ENCODE measurements at places on chromosomes 12 and 14.

DNA sequence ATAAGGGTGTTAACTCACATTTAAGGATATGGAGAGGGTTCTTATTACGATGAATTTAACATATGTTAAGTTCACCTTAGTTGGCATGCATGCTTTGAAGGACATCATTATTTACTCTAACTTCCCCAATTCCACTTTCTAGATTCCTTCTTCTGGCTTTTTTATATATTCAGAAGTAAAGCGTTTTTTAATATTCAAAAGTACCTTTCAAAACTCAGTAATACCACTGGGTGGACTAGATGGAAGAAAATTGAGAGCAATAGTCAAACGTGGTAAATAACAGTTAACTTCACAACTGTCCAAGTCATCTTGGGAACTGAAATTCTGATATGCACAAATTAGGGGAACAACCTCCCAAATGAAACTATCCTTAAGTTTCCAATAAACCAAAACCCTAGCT lies 9.1 kb downstream of the SINHCAF start:
- DNase-seq, result no peak

DNA sequence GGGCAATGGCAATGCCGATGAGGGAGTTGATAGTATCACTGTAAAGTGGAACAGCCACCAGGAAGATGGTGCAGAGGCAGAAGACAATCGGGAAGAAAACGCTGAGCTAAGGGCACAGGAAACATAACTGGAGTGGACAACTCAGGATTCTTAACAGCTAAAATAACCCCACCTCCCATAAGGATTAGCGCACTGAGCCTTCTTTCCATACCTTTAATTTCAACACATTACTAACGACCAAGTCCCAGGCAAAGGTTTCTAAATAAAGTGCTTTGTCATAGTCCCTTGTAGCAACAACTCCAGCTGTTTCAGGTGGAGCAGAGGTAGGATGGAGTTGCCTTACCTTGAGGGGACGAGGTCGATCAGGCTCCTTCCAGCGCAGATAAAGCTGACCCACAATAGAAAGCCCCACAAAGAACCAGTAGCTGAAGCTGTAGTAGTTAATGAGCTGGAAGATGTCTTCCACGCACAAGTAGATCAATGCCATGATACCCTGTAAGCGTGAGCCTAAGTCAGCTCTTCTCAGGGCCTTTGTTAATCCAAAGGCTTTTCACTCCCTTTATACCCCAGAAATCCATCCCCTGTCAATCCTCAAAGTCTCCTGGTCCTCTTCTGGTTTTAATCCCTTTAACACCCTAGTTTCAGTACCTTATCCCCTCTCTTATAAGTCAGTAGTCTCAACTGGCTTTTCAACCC lies 7.7 kb downstream of the OXA1L start:
- DNase-seq, result no peak

- DNase-seq, result no peak
Observed at GRCh38 chr14:34615507-34615906, 14.4 kb downstream of the SNX6 start.

DNA sequence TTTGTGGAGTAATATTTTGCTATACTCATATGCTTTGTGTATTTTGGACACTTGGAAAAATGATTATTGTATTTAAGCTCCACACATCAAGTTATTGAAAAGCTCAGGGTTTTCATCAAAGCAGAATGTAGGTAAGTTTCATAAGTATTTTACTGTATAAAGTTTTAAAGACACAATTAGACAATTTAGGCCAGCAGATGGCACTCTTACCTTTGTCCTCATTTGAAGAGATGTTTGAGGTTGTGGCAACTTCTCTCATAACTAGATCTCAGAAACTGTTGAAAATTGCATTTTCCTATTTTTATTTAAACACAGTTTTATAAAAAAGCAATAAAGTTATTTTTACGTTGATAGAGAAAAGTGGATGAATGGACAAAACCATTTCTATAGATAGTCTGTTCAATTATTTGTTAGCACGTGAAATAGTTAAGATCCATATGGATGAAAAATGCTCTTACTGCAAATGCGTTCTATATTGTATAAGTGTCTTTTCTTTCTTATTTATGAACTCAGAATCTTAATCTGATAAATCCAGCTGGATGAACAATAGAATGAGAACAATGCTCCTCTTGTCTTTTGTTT lies 300.0 kb downstream of the AEBP2 start:
- DNase-seq, result no peak

DNA sequence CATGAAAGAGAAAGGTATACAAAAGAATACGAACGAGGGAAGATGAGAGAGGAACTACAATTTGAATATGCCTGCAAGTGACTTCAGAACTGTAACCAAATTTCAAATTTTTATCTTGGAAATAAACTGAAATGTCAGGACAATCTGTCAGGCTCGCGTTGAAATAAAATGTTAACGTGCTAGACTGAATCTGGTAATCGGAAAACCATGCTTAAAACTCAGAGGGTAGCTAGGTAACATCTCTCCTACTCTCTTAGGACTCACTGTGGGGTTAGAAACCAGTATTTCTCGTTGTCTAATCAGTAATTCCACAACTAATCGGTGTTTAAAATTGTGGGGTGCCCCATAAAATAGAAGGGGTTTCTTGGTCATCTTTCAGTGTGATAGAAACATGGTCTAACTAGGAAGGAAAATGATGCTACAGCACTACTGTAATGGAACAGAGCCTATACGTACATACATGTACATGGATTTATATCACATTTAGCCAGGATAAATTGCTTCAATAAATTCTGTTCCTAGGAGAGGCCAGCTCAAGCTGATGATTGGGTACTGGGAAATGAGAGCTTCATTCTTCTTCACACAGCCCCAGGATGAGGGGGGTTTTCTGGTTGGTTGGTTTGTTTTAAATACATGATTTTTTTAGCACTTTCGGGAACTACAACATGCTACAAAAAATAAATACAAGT lies 23.9 kb downstream of the ATF7 start:
- DNase-seq, result no peak

GRCh38 chr12:52079576-52080402 lies at the start of gene SMIM41:
SMIM41 (plus strand) TSS chr12:52079704; CDS start chr12:52079780, 76 bp downstream.
- DNase-seq, result no peak

Data from stimulated activated CD4-positive, alpha-beta T cell treated with anti-CD3 and anti-CD28 coated beads, Interleukin-12 subunit alpha, Interleukin-12 subunit beta, amount 100 ng/mL, for 24 hours (primary cell).